Tibial nerve (tissue), 4 donors: ENCODE measurements at places on chromosomes 5 and 9.
A peak's percentile ranks its signal among the peaks of the same experiment; 100 is the strongest.

GRCh38 chr5:39092581-39093351, 18.6 kb upstream of the RICTOR start:
- no peak for DNase-seq

DNA sequence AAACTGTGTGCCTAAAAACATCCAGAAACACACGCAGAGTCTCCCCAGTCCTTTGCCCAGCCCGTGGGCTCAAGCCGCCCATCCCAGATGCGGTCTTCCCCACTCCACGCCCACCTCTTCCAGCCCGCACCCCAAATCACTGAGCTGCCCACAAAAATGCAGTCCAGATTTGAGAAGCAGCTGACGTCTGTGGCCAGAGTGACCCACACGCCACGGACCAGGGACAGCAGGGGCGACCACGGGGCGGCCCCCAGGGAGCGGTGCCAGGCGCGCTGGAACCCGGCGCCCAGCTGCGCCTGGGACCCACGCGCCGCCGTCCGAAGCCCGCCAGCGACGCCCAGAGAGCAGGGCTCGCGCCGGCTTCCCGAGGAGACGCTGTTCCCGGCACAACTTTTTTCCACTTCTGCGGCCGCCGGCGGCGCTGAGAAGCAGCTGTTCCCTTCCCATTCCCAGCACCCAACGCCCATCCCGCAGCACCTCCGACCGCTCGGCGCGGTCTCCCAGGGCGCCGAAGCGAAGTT, 674 bp downstream of the LHFPL2 start:
- peak; percentile 25 for DNase-seq

GRCh38 chr5:60229691-60230185, 336.2 kb upstream of the PDE4D start:
- DNase-seq: no peak

DNA sequence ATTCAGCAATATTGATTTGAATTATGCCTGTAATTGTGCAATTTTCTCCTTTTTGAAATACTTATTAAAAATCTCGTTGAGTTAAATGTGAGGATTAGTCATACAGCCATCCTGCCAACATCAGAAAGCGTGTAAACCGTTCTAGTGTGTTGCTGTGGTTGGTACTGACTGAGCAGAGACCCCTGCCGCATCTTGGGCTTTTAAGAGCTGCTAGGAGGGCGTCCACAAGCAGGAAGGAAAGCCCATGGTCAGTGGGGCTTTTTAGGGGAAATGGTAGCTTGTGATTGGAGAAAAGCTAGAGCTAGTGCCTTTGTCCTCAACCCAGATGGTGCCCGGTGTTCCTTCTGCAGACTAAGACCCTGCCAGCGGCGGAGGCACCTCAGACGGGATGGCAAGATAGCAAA, 1.3 kb downstream of the SDHA start:
- no peak for DNase-seq

GRCh38 chr5:111976705-111977435, 219.9 kb upstream of the NREP start:
- DNase-seq: no peak

- no peak for DNase-seq
Observed at GRCh38 chr9:126233913-126234525, 92.6 kb upstream of the MVB12B start.
